ENCODE measurements at places on chromosomes 7 and 10.
A peak's percentile ranks its signal among the peaks of the same experiment; 100 is the strongest.

DNA sequence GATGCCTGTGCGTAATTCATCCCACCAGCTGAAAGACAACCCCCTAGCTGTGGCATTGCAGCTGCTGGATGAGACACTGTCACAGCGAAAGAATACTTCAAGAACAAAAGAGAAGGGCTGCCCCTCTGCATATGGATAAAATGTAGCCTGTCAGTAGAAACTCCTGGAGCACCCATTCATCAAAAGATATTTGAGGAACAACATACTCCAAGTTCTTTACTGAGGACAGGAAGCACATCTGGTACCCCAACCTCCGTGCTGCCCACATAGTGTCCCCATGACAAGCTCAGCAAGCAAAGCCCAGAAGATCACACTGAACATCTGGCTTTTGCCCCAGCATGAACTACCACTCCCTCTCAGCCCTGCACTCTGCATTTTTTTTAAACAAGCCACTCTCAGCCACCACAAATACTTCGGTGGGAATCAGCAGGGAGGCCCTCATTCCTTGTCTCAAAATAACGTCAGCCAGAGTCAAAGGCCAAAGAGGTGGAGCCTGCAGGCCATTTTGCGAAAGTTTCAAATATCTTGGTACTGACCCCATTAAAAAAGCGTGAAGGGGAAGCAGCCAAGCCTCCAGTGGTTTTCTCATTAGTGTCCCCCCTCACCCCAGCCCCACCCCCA, 1.7 kb downstream of the CREB3L2 start:
- peak; percentile 67 for DNase-seq

- no peak for DNase-seq
Measured at GRCh38 chr10:91629715-91630549, 2.9 kb downstream of the PPP1R3C start.

GRCh38 chr7:149296368-149296767, 34.4 kb downstream of the ZNF783 start:
- no peak for DNase-seq

- DNase-seq: no peak
Measured at GRCh38 chr7:140676306-140676705, 3.6 kb downstream of the ADCK2 start.

- no peak for DNase-seq
Measured at GRCh38 chr7:120852700-120853099, 5.2 kb downstream of the TSPAN12 start.

- DNase-seq: no peak
Measured at GRCh38 chr7:8220376-8221100, 41.4 kb downstream of the ICA1 start.

DNA sequence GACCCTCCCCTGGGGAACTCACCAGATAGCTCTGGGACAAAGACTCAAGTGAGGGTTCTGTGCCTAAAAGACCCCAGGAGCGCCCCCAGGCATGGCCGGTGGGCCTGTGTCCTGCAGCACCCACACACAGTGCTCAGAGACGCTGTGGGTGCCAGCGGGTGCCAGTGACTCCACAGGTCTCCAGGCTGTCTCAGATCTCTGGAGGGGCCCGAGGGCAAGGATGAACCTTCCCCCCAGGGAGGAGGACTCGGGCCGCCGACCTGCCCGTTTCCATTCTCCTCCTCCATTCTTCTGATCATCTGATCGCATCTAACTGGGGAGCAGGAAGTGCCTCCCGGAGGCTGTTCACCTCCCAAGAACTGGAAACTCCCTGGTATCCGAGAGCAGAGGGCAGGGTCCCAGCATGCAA, 980 bp downstream of the ADAM8 start:
- peak; percentile 38 for DNase-seq

GRCh38 chr7:83643739-83644138, 5.2 kb downstream of the SEMA3E start:
- no peak for DNase-seq

- peak; percentile 23 for DNase-seq
Measured at GRCh38 chr7:116591202-116592040, 66.6 kb downstream of the CAV1 start.

DNA sequence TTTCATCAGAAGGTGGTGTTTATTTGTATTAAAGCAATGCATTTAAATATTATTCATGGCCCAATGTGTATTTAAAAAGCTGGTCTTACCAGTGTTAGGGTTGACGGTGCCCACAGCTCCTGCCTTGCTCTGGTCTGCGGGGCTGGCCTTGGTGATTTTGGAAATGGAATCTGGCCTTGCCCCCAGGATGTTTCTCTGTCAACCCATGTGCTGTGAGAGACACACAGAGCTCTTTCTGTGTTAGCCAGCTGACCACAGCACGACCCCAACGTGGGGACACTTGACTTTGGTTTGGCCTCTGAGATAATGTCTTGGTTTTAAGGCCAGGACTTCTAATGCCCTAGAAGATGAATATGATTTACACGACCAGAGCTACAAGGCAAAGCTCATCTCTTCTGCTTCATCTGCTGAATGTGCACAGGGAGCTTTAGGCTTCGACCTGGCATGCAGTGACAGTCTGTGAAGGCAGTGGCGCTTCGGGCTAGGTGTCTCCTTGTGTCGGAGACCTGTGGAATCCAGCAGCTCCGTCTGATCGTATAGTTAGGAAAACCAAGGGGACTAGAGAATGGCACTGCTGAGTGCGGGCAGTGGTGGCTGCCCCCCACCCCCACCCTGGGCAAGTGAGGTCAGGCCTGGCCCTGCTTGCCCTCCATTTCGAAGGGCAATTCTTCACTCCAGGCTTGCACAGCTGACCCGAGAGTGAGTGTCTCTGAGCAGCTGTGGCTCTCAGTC, 246.1 kb downstream of the EBF3 start:
- no peak for DNase-seq

- DNase-seq: no peak
Measured at GRCh38 chr7:28140979-28141378, 39.6 kb downstream of the JAZF1 start.

GRCh38 chr10:118723466-118723865, 31.3 kb downstream of the CACUL1 start:
- DNase-seq: no peak
